ENCODE measurements at places on chromosomes 1 and 21.

GRCh38 chr1:111731956-111732355 lies 7.2 kb downstream of the INKA2 start:
- DNase-seq, result no peak

GRCh38 chr1:30704765-30705509 lies 18.4 kb downstream of the MATN1 start:
- no peak for DNase-seq

DNA sequence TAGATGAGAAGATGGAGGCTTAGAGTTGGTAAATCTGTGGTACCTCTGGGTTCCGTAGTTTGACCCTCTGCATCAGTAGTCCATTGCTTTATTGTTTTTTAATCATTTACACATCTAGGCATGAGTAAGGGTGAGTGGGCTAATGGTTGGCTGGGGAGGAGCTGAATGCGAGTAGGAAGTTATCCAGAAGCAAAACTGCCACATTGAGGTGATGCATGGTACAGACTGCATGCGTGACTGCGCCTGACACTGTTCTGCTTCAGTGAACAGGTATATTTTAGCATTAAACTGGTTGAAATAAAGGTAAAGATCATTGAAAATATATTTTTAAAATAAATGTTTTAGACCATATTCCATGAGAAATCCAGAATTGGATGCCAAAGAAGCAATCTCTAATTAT lies 4.4 kb downstream of the DNAJC16 start:
- no peak for DNase-seq

GRCh38 chr1:234928642-234929041 lies 200.0 kb downstream of the TOMM20 start:
- no peak for DNase-seq

GRCh38 chr1:3799976-3800685 lies 3.8 kb upstream of the LRRC47 start:
- no peak for DNase-seq

DNA sequence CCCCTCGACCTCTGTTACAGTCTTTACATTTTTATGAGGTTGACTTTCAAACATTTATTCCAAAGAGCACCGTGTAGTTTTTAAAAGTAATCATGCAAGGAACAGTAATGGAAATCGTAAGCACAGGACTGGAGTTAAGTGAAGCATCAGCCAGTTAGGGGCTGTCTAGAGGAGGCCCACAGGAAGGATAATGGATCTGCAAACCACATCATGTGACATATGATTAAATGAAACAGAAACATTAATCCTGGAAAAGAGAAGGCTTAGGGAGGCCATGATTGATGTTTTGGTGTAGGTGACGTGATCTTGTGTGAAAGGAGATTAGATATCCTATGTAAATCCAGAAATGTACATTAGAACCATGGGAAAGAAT lies 25.0 kb downstream of the RGS7 start:
- no peak for DNase-seq

GRCh38 chr1:173122958-173123852 lies 72.5 kb upstream of the TNFSF18 start:
- peak; percentile 81 for DNase-seq

GRCh38 chr1:181601186-181601950 lies 118.1 kb downstream of the CACNA1E start:
- no peak for DNase-seq

DNA sequence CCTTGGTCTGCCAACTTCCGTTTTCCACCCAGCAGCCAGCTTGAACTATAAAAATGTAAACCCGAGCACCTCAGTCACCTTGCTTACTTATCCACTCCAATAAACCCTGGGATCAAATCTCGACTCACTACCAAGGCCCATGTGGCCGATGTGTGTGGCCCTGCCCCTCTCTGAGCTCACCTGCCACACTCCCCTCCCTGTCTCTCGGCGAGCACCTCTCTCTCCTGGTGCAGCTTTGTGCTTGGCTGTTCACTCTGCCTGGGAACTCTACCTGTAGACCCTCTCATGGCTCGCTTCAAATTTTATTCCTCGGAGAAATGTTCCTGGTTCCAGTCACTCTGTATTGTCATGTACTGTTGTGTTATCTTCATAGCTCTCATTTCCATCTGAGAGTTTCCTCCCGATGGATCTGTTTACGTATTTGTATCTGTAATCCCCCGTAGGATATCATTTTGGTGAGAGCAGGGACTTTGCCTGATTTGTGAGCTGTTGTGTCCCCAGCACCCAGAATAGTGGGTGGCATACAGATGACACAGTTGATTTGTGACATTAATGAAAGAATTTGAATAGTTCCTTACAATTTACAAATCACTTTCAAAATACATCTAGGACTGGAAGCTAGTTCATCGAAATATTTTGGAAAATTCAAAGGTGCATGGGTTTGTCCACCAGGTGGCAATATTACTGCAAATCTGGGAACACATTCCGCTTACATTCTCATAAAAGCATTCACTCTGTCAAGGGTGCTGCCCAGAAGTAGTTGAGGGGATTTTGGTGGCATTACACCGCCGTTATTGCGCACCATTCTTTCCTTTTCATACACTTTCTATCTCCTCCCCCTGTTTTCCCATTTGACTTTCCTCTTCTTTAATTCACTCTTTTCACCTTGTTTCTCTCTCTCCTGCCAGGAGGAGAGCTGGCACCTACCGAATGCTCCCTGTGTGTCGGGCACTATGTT lies 95.3 kb downstream of the ABCA4 start:
- DNase-seq, result peak; percentile 61

DNA sequence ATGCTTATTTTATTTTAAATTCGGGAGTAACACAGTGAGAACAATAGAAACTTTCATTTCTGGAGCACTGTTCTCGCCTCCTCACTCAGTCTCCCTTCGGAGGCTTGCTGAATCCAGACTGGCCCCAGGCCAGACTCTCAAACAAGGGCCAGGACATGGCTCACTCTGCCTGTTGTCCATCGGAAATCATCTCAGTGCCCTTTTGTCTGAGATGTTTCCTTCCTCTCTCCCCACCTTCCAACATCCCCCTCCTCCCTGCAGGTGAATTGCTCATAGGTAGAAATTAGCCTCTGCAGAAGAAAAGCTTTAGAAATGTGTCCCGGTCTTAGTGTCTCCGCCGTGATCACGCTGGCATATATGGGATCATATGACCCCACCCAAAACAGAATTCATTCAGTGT lies 55.2 kb downstream of the ERG start:
- no peak for DNase-seq

DNA sequence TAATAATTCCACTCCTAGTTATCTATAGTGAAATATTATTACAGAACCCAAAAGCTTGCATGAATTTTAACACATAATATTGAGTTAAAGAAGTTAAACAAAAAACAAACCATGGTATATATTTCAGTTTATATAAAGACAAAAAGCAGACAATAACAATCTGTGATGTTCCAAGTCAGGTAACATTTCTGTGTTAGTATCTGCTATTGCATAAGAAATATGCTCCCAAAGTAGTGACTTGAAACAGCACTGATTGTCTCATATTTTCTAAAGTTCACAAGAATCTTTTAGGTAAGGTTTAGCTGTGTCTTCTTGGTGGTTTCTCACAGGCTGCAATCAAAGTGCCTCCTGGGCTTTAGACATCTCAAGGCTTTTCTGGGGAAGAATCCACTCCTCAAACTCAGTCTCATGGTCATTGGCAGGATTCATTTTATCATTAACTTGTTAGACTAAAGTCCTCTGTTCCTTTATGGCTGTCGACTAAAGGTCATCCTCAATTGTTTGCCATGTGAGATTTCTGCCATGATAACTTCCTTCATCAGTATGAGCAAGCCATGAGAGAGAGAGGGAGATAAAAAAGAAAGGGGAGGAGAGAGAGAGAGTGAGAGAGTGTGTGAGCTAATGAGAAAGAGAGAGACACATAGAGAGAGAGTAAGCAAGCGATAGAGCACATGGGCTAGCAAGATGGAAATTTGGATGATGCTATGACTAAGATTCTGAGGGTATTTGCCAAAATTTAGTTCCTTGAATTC lies 19.9 kb downstream of the GBP1 start:
- no peak for DNase-seq

- DNase-seq, result no peak
Measured at GRCh38 chr1:37036667-37037053, 2.3 kb upstream of the GRIK3 start.

GRCh38 chr1:46026531-46026930 lies 105.9 kb downstream of the PIK3R3 start:
- DNase-seq, result no peak

DNA sequence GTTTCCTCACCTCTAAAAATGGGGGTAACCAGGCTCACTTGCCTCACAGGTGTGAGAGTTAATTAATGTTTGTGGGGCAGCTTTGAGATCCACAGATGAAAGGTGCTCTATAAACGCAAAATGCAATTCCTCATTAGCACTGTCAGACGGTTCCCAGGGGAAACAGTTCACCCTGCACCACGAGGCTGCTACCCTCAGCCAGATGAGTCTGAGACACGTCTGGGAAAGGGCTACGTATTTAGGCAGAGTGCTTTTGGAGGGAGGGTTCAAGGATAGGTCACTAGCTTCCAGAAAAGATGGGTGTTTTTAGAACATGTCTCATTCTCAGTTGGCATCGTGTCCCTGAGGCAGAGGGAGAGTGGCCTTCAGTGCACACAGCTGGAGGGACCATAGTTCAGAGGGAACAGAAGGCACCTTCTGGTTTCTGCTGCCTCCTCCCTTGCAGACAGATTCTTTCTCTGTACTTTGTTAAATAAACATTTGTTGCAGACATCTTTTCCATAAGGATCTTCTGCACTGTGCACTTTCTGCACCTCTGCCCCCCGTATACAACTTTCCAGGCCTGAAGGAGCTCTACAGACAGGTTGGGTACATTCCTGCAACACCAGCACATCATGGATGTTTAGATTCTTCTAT lies 139.9 kb downstream of the CLIC6 start:
- DNase-seq, result peak; percentile 57

DNA sequence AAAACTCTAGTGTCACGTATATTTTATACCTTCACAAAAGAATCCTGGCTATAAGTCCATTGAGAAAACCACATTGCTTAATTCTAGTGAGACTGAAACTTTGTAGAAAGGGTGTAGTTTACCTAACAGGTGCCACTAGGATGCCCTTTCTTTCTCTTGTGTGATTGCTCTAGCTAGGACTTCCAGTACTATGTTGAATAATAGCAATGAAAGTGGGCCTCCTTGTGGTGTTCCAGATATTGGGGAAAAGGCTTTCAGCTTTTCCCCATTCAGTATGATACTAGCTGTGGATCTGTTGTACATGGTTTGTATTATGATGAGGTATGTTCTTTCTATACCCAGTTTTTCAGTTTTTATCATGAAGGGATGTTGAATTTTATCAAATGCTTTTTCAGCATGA lies 39.7 kb upstream of the CHODL start:
- DNase-seq, result no peak

GRCh38 chr1:234114648-234115307 lies 210.3 kb downstream of the SLC35F3 start:
- DNase-seq, result peak; percentile 54

- DNase-seq, result no peak
Measured at GRCh38 chr1:2866422-2867086, 65.1 kb upstream of the TTC34 start.

- no peak for DNase-seq
Measured at GRCh38 chr1:7006996-7007871, 222.0 kb downstream of the CAMTA1 start.

- DNase-seq, result no peak
Measured at GRCh38 chr1:44460107-44460882, 55.2 kb downstream of the RNF220 start.

DNA sequence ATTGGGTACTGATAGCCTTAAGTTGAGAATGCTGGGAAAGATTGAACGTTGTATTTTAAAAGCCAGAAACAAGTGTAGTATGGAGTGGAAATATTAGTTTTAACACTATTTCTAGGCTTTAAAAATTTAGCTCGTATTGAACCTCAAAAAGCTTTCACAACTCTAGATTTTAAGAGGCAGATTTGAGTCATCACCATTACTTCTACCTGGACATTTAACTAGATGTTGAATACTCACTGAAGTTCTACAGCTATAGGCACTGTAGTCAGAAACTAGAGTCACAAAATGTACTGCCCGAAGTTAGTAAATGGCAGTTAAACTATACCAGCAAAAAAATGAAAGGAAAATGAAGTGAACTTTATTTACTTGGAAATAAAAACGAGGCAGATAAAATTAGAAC lies 96.5 kb downstream of the NEK7 start:
- DNase-seq, result no peak

- no peak for DNase-seq
Measured at GRCh38 chr1:181128592-181129497, 40.3 kb downstream of the IER5 start.

GRCh38 chr21:38718481-38718880 lies 87.2 kb upstream of the ETS2 start:
- no peak for DNase-seq

GRCh38 chr21:35963920-35964451 lies 96.3 kb downstream of the SETD4 start:
- DNase-seq, result peak; percentile 76

DNA sequence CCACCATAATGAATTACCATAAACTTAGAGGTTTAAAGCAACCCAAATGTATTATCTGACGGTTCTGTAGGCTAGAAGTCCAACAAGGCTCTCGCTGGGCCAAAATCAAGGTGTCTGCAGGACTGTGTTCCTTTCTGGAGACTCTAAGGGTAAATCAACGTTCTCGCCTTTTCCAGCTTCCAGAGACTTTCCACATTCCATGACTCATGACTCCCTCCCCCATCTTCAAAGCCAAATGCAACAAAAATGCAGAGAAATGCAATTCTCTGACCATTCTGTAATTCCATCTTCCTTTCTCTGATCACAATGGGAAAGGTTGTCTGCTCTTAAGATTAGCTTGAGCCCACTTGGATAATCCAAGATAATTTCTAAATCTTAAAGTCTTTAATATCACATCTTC lies 287.1 kb downstream of the LTN1 start:
- DNase-seq, result no peak

- DNase-seq, result no peak
Measured at GRCh38 chr1:60984062-60984799, 98.1 kb upstream of the NFIA start.

DNA sequence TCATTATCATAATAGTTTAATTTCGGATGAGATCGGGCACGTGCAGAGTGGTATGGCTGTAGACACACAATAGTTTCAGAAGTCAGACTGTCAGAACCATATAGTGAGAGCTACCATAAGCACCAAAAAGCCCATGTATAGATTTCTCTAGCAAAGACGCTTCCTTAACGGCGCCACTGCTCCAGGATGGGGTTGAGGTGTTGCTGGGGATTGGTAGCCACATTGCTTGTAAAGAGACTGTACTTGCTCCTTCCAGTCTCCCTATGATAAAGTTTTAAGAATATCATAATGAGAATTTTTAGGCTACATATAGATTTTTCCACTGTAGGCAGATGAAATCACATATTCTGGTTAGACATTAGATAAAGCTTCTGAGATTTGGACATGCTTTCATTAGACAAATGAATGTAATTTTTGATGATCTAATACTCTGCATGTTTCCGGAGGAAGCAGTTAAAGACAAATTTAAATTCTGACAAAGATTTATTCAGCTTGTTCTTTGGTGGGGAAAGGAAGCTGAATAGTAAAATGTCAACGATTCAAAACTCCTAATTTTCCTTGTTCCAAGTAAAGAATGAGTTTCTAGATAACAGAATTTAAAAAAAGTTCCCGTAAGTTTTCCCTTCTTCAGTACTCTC lies 77.7 kb downstream of the MAP3K7CL start:
- DNase-seq, result no peak

GRCh38 chr1:14553711-14554110 lies 44.8 kb upstream of the KAZN start:
- peak; percentile 80 for DNase-seq
